ENCODE measurements at places on chromosomes 4 and X.

GRCh38 chr4:128228845-128229795, 58.5 kb downstream of the PGRMC2 start:
- DNase-seq: no peak

DNA sequence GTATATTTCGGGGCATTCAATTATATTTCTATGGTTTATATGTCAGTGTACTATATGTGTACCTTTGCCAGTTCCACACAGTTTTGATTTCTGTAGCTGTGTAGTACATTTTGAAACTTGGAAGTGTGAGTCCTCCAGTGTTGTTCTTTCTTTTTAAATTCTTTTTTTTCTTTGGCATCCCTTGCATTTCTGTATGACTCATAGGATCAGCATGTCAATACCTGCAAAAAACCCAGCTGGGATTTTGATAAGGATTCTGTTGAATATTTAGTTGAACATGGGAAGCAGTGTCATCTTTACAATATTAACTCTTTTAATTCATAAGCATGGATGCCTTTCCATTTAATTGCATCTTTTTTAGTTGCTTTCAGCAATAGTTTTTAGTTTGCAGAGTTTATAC, 100.0 kb downstream of the SH3BGRL start:
- no peak for DNase-seq

GRCh38 chr4:43242606-43243005, 350.1 kb downstream of the GRXCR1 start:
- no peak for DNase-seq

DNA sequence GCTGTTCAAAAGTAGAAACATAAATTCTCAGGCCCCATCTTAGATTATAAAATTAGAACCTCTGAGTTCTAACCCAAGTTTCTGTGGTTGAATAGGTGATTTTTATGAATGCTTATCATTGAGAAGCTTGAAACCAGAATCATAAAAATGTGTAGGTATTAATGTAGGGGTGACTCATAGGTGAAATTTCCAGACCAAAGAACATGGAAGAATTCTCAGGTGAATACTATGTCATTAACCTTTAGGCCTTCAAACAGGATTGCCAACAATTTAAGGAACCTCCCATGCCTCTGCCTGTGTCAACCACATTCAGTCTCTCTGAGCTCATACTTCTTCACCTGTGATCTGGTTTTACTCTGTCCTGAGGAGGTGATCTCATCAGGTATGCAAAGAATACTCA, 177.8 kb downstream of the NPFFR2 start:
- no peak for DNase-seq

- no peak for DNase-seq
These were observed 550.0 kb downstream of the STPG2 start for GRCh38 chr4:97593248-97593647.

DNA sequence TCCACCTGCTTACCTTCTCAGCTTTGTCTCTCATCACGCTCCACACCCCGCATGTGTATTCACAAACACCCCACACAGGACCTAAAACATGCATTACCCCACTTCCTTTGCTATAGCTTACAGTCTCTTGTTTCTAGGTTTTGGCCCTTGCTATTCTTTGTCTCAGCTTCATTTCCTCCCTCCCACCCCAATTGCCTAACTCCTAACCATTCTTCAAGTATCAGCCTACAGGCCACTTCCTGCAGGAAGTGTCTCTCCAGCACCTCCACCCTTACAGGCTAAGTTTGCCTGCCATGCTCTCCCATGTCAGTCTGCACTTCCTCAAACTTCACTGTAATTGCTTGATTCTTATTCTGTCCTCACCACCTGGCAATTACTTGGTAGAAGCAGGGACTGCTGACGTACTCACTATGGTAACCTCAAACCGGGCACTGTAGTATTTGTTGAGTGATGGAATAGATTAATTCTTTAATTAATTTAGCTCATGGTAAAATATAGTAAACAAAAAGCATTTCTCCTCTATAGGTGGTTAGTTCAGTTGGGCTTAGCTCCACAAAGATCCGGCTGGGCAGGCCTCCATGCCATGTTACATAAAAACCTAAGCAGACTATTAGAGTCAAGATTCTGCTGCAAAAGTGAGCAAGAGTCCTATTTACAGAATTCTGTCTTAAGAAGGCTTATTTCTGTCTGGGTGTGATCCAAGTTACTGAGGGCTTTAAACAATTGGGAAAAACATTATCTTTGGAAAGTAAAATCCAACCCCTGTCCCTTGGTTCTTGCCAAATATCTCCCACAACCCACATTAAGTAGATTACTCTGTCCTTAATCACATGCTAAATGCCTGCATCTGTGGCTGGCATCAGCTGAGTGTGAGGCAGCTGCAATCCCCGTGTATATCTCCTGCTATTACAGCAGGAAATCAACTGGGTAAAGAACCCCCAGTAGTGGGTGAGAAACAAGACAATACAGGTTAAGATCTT, 124.7 kb upstream of the CPEB2 start:
- DNase-seq: no peak

GRCh38 chr4:46459308-46459707, 69.4 kb upstream of the GABRA2 start:
- no peak for DNase-seq

DNA sequence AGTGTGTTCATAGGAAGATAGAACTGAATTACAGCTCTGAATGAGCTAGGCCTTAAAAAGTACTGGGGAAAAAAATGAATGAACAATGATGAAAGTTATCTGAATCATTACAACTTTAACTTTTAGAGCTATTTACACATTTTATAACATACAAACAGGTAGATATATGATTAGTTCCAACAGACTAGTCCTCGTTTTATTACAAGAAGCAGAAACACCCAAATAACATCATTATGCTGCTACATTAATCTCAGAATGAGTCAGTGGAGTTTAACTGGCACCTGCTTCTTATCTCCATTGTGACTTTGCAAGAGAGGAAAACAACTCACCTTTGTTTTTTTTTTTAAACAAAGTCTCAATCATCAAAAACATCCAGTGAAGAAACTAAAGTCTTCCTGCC, 15.2 kb downstream of the ATP8A1 start:
- DNase-seq: no peak

DNA sequence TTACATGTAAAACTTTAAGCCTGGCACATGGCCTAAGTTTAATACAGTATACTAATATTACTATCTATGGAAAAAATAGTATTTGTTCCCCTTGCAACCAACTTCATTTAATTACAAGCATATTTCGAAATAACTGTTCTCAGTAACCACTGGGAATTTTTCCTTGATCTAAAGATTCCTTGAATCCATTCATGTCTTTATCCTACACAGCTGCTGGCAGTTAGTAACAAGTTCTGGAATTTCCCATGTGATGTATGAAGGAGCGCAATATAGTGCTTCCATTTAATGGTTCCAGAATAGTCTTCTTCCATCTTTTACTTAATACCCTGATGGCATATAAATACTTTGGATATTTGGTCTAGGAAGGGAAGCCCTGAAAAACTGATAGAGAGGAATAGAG, 136.5 kb downstream of the AASDH start:
- DNase-seq: no peak

DNA sequence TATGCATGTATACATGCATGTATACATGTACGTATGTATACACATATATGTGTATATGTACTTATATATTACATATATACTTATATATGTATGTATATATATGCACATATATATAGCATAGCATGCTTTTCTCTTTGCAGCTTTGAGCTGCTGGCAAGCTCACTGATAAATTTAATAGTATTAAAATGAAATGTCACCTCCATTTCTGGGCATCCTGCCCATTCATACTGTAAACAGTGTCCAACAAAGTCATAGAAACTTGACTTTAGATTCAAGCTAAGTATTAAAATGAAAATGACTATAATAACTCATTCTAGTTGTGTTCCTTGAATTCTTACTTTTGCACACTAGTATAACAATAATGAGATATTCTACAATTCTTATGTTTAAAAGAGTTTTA, 163.7 kb downstream of the CFAP47 start:
- DNase-seq: no peak

- no peak for DNase-seq
These were observed 66.1 kb upstream of the SOD3 start for GRCh38 chr4:24729119-24729730.

DNA sequence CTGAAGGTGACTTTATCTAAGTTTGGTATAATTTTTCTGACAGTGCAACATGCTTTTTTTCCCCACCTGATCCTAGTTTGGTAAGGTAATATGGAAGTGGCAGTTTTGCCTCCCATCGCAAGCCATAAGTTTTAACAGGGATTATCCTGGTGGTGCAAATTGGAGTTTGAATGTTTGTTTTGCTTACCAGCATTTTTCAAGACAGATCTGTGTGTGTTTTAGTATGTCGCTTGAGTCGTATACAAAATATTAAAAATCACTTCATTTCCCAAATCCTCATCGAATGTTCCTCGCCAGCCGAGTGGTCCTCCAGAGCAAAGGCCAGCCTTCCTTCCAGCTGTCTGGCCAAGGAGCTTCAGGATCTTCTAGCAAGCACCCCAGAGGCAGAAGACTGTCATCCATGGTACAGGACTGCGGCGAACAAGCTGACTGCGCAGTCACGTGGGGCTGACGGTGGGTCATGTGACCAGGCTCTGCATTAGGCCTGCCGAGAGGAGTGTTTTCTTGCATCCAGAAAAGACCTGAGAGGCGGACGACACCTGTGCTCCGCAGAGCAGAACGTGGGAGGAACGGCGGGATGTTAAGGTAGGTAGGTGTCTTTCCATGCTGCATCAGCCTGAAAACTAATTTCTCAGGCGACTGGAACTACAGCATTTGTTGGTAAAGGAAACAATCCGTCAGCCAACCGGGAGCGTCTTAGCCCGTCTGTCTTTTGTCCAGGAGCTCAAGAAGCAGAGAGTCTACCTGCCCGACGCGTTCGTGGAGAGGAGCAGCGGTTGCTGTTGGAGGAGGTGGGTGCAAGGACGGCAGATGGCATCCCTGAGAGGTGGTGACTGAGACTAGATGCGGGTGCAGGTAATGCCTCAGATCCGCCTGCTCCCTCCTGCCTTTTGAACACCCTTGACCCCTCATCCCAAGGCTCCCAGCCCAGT, at the start of gene GPRASP3:
GPRASP3 (plus strand) TSS at position 507 of the 932 bp plus-strand sequence. CDS start 28,253 bp downstream, outside the sequence.
- peak; percentile 27 for DNase-seq

- no peak for DNase-seq
These were observed 23.5 kb upstream of the SOWAHD start for GRCh38 chrX:119734897-119735339.

DNA sequence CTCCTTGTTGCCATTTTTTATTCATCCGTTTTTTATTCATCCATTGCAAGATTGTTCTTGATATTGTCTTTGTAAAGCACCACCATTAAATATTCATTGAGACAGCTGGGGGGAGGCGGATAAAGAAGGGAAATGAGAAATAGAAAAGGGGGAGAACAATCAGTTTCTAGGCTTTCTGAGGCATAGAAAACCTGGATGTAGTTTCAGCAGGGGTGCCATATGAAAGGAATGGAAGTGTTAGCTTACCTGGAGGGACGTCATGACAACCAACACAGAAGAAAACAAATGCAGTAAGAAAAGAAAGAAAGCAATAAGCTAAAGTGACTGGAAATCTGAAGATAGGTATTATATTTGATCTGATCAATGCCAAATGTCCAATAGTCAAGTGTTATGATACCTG, 276.1 kb downstream of the GASK1B start:
- no peak for DNase-seq

GRCh38 chr4:85166318-85166717, 199.8 kb upstream of the WDFY3 start:
- no peak for DNase-seq

GRCh38 chr4:106629268-106629625, 260.7 kb upstream of the GIMD1 start:
- DNase-seq: no peak

- DNase-seq: no peak
These were observed 347.8 kb upstream of the PITX2 start for GRCh38 chr4:110970642-110971041.

DNA sequence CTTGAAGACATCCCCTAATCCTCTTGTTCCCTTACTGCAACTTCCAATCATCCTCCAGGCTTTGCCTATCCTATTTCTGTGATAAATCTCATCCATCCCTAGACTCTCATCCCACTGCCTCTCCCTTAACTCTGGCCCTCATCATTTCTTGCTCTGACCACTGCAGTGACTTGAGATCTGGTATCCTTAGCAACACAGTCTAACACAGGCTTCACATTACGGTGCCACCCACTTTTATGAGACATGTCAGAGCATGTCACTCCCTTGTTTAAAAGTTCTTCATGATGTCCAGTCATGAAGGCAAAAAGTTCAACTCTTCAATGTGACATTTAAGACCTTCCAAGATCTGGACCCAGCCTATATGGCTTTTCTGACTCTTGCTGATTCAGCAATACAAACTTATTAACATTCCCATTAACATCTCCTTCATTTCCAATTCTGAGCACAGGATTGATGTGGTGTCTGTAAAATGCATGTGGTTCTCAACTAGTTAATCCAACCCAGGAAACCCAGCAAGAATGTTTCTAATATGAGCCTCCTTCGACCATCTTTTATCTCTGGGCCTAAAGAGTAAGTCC, 64.0 kb downstream of the OR13H1 start:
- no peak for DNase-seq

- DNase-seq: no peak
These were observed 146.7 kb downstream of the CHIC2 start for GRCh38 chr4:53917729-53918128.

- DNase-seq: no peak
These were observed 2.4 kb downstream of the SORBS2 start for GRCh38 chr4:185809533-185810071.

DNA sequence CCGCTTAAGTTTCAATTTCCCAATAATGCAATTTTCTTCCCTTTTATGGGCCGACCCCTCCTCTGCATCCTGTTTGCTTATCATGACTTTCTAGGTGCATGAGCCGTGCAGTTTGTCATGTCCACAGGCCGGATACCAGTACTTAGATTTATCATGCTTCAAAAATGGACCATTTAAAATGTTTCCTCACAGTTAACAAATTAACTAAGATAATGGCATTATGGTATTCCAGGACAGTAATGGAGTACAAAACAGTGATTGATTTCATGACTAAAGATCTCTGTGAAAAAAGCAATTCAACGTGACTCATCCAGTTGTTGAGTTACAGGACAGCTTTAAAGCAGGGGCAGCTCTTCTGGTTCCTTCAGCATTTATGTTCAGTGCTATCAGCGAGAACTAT, 23.0 kb downstream of the SNX25 start:
- DNase-seq: no peak

DNA sequence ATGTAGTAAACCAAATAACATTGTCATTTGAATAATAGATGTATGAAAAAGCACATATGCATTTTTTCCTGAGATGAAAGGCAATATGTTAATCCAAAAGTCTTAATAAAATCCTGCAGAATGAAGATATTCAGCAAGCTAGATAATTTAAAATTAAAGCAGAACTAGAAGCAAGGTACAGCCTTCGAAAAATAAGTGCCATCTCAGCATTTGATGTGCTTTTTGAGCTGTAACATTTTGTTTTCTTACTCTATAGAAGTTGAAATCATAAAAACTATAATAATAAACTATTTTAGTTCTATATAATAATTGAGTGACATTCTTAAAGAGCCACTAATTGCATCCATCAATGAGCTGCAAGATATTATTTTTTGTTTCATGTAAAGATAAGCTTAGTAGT, 410.4 kb upstream of the TRAM1L1 start:
- DNase-seq: no peak

GRCh38 chr4:86015412-86016350, 344.2 kb downstream of the MAPK10 start:
- DNase-seq: no peak

GRCh38 chr4:26271703-26272102, 49.1 kb upstream of the RBPJ start:
- no peak for DNase-seq

- DNase-seq: no peak
These were observed 20.5 kb downstream of the TRMT44 start for GRCh38 chr4:8461086-8461485.

GRCh38 chr4:184448141-184448540, 26.2 kb downstream of the IRF2 start:
- DNase-seq: no peak

- DNase-seq: no peak
These were observed 36.3 kb downstream of the ARAP2 start for GRCh38 chr4:36207831-36208520.
